GM12892 (cell line): ENCODE measurements at places on chromosomes 3 and 15.

- DNase-seq: no peak
Observed at GRCh38 chr15:92164327-92165000, 229.2 kb upstream of the ST8SIA2 start.

DNA sequence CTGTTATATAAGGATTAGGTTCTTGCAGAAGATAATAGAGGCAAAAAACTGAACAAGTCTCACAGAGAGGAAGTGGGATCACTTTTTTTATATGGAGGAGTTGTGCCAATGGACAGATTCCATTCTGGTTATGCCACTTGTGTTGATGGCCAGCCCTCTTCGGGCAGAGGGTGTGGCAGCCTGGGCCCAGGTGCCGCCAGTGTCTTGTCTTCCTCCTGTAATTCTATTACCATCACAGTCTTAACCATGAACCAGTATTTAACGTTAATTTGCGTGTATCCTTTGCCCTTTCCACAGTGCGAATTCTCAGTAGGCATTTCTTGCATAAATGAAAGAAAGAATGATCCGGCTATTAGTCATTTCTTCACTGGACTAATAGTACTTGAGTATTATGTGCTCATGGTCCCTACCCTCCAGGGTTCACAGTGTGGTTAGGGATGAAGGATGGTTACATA, 7.0 kb upstream of the USP4 start:
- DNase-seq: no peak

DNA sequence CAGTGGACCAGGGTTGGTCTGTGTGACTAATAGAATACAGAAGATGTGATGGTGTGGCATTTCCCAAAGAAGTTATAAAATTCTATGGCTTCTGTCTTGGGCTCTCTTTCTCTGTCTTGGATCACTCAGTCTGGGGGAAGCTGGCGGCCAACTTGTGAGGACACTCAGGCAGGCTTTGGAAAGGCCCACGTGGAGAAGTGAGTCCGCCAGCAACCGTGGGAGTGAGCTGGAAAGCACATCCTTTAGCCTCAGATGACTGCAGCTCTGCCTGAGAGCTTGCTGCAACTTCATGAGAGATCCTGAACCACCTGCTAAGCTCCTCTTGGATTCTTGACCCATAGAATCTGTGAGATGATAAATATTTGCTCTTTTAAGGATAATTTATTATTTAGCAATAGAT, 72.0 kb upstream of the RASGRP1 start:
- DNase-seq: no peak

GRCh38 chr3:99920481-99921376, 103.1 kb downstream of the CMSS1 start:
- no peak for DNase-seq

- DNase-seq: no peak
Observed at GRCh38 chr3:8805774-8806173, 36.4 kb upstream of the OXTR start.

DNA sequence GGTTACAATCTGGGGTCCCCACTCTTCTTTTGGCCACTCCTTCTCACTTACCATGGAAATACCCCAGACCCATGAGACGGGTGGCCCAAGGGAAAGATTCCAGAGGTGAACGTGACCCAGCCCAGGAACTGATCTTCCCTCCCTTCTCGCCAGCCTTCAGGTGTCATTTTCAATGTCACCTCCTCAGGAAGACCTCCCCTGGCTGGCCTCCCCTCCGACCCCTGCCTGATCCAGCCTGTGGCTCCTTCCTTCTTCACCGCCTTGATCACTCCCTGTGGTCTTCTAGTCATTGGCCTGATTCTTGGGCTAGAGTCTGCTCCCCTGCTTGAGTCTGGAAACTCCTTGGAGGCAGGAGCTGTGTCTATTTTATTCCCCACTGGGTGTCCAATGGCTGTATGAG, 146.1 kb downstream of the SMAD6 start:
- DNase-seq: no peak

- DNase-seq: no peak
Observed at GRCh38 chr3:29083081-29083480, 197.8 kb upstream of the RBMS3 start.

DNA sequence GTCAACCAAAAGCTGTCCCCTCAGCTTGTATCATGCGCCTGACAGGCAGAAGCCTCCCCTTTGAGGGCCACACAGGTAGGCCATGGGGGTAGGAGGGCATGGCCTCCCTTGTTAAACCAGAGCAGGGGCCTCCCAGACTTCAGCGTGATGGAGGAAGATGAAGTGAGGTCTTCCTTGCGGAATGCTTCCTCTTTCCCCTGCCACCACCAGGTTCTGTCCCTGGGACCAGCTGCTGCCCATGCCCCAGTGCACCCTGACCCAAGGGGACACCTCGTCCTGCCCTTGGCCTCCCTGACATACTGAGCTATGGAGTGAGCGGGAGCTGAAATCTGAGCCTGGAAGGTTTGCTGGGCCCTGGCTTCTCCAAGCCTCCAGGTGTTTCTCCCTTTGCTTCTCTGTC, 26.7 kb downstream of the SSUH2 start:
- no peak for DNase-seq

- no peak for DNase-seq
Observed at GRCh38 chr3:108564564-108564963, 24.7 kb downstream of the CIP2A start.

GRCh38 chr3:165191491-165191890, 4.7 kb downstream of the SLITRK3 start:
- no peak for DNase-seq

GRCh38 chr15:68603951-68604350, 25.2 kb downstream of the CORO2B start:
- no peak for DNase-seq

DNA sequence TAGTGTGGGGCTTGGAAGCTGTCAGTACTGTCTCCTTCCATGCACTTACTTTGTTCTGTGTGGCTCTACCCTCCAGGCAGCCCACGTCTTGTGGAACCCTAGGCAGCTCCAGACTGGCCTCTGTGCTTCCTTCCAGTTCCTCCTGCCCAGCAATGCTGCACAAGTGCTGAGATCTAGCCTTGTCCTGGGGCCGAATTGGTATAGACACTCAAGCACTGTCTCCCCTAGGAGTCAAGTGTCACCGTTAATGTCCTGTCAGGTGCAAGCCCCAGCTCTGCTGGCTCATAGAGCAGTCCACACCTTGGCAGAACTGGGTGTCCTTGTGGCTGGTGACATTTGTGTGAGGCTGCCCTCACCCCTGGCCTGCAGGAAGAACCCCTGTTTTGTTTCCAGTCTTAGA, 130.1 kb downstream of the EEFSEC start:
- no peak for DNase-seq

- no peak for DNase-seq
Observed at GRCh38 chr3:133829310-133829707, 23.7 kb downstream of the SRPRB start.

DNA sequence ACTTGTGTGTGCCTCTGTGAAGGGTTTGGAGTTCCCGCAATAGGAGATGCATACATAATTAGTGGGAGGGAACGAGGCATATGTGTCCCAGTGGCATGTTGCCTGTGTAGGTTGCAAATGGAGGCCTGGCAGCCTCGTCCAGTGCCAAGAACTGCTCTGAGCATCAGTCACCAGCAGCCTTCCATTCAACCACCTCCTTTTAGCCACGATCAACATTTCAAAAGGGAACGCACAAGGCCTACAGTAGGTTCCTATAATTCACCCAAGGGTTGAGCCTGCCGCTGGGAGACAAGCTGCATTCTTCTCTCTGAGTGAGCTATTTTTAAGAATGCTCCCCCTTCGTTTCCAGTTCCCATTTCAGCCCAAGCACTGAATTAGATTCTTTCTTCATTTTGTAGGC, 78.8 kb upstream of the CTNNB1 start:
- no peak for DNase-seq

GRCh38 chr15:68201879-68202261, 3.3 kb downstream of the CALML4 start:
- DNase-seq: no peak

GRCh38 chr3:195565716-195566115, 18.0 kb downstream of the APOD start:
- DNase-seq: no peak

GRCh38 chr3:148095962-148096361, 601.7 kb upstream of the AGTR1 start:
- DNase-seq: no peak

DNA sequence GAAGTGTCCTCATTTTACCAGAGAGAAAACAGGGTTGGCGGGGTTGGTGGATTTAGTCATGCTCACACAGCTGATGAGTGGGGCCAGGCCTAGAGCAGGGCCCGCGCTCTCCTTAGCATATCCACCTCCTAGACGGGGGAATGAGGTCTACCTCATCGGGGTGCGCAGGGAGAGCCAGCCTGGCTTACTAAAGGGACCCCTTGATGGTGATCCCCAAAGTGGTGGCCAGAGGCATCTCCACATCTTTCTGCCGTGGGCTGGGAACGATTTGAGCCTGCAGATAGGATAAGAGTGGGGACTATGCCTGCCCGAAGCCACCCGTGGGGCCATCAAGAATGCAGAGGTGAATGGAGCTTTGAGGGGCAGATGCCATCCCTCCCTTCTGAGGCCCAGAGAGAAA, 69.4 kb downstream of the UMPS start:
- no peak for DNase-seq
